ENCODE measurements at places on chromosomes 7 and 10.

- no peak for DNase-seq
Measured at GRCh38 chr10:36421992-36422391, 703.4 kb upstream of the ANKRD30A start.

DNA sequence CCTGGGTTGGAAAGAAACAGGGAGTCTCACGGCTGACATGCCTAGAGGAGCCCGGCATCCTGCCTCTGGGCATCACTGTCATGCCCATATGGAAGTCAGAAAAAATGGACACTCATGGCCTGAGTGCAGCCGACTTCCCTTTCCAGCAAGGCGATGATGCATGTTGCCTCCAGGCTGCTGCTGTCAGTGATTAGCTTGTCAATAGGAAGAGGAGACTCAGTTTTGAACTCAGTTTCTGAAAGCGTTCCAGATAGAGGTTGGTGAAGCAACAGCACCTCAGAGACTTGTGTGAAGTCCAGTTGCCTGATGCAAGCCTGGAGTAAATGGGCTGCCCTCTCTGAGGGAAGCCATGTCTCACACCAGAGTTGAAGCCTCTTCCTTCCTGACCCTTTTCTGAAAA, 148.4 kb downstream of the TPST1 start:
- no peak for DNase-seq

DNA sequence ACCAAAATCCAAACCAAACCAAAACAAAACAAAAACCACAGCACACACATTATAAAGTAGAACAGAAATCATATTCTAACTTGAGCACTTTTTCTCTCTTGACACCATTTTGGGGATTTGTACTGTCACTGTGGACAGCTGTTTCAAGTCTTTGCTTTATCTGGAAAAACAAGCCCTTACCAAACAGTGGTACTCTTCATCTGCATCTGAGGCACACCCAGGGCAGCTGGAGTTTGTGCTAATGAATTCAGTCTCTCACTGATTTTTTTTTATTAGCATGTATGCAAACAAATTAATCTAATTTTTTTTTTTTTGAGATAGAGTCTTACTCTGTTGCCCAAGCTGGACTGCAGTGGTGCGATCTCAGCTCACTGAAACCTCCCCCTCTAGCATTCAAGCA, 171.4 kb downstream of the RAPGEF5 start:
- no peak for DNase-seq

DNA sequence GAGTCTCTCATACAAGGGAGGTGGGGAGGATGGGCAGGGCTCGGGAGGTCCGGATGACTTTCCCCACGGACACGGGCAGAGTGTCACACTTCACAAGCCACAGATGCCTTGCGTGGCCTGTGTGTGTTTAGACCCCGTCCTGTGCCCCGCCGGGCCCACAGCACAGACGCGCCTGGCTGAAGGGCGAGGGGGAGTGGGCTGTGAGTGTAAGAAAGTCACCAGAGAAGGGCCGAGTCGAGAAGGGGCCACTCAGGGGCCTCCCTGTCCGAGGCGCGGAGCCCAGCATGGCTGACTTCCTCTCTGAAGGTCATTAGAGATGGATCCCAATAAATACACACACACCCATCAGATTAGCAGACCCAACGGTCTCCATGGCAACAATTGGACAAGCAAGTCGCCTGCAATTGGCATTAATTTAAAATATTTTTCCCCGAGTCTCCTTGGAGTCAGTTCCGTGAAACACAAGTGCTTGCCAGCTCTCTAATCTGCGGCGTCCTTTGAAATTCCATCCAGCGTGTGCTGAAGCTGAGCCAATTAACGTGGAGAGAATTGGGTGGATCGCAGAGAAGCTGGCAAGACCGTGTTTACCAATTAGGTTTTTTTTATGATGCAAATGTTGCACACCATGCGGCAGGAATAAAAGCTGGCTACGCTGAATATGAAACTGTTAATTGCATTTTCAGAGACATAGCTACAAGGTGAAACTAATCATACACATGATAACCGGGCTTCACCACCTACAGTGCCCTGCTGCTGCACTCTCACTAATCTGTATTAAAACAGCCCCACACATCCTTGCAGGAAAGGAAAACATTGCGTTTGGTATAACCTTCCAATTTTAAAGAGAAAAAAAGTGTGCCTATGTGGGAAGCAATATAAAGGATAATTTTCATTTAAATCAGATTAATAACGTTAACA, 571.2 kb downstream of the PTPRN2 start:
- DNase-seq = no peak

- no peak for DNase-seq
Measured at GRCh38 chr10:4981722-4982471, 18.7 kb downstream of the AKR1C1 start.

DNA sequence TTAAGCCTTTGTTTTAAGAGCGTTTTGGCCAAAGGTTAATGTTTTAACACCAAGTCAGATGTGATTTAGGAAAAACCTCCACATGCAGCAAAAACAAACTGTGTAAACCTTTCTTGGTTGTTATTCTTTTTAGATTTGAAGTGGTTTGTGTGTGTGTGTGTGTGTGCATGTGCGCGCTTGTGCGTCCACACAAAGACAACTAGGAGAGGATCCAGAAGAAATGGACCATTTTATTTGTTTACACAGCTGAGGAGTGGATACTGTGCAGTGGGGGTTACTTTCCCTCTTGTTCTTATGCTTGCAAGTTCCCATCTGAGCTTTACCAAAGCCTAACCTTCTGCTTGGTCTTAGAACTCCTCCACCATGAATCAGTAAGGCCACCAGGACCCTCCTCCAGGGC, 20.0 kb downstream of the TCF7L2 start:
- no peak for DNase-seq

- DNase-seq = no peak
Measured at GRCh38 chr10:132628966-132629900, 91.6 kb downstream of the INPP5A start.

DNA sequence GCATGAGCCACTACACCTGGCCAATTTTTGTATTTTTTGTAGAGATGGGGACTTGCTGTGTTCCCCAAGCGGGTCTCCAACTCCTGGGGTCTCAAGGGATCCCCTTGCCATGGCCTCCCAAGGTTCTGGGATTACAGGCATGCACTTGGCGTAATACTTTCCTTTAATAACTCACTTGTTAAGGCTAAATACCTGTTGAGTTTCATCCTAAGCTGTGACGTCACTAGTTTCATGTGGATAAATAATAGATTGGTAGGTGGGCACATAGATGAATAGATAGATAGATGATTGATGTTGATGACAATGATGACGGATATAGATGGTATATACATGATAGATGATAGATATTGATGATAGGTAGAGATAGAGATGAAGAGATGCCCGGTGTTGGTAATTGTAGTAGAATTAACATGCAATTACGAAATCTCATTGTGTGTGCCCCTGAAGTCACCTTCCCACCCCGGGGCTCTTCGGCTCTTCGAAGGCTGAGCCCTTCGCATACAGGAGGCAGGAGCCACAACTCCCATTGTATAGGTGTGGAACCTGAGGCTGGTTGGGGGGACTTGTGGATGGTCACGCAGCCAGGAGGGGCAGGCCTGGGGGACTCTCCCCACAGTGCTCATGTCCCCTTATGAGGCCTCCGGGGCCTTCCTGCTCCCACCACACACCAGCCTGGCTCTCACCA, 2.6 kb downstream of the GRIFIN start:
- DNase-seq = no peak

- DNase-seq = no peak
Measured at GRCh38 chr7:22425361-22425760, 68.4 kb upstream of the RAPGEF5 start.

DNA sequence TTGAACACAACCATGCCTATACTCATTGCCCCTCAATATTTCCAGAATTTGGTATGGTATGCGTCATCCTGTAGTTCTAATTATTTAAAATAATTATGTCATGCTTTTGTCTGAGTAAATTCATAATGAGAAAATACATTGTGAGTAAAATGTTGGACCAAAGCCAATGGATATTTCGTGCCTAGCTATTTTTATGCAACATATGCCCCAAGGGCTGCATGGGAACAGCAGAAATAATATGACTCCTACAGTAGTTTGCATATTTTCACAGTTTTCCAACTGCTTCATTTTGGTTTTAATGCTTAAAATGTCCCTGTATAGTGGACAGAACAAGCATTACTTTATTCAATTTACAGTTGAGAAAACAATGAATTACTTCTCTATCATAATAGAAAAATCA, 1115.6 kb upstream of the GHITM start:
- no peak for DNase-seq

- no peak for DNase-seq
Measured at GRCh38 chr7:127665922-127666321, 13.9 kb downstream of the SND1 start.

- DNase-seq = no peak
Measured at GRCh38 chr7:2054927-2055326, 177.8 kb downstream of the MAD1L1 start.

DNA sequence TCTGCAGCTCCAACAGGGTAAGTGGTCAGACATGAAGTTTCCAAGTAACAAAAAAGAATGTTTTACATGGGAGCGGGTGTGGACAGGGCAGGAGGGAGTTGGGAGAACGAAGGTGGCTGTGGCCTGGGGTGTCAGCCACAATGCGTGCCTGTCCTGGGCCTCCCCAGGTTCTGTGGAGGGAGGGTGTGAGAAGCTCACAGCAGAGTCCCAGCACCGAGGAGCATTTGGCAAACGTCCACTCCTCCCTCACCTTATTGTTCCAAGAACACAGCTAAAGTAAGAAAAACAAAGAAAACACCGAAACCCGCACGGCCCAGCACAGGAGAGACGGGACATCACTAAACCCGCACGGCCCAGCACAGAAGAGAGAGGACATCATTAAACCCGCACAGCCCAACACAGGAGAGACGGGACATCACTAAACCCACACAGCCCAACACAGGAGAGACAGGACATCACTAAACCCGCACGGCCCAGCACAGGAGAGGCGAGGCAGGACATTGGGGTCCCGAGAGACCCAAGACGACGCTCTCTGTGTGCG, 226.4 kb downstream of the MAD1L1 start:
- DNase-seq = no peak

DNA sequence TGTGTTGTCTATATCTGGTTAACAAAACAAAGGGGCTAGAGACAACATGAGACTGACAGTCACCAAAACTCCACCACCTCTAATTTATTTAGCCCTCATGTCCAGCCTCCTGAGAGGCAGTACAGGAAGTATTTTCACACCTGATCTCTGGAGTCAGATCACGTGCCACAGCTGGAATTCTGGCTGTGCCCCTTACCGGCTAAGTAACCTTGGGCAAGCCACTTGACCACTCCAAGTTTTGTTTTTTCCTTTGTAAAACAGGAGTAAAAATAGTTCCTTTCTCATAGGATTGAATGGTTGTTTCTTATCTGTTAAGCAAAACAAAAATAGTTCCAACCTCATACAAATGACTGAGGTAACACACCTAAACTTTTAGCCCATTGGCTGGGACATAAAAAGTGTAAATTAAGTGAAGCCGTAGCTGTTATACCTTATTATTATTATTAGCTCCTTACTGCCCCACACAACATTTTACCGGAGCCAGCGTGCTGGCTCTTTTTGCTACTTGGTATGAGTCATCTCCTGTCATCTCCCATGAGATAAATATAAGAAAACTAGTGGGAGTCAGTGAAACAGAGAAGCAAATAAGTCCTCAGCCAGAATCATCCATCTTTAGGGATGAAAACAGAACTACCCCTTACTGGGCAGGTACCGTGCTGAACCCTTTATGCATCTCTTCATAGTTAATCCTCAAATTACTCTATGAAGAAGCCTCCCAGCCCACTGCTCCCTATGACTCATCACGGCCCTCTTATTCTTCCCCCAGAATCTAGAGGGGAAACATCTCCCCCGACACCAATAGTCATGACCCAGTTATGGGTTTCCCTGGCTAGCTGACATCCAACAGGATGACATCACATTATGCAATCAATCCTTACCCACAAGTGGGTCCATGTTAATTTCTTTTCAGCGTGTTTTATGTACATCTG, 44.9 kb downstream of the PPP1R3C start:
- no peak for DNase-seq

DNA sequence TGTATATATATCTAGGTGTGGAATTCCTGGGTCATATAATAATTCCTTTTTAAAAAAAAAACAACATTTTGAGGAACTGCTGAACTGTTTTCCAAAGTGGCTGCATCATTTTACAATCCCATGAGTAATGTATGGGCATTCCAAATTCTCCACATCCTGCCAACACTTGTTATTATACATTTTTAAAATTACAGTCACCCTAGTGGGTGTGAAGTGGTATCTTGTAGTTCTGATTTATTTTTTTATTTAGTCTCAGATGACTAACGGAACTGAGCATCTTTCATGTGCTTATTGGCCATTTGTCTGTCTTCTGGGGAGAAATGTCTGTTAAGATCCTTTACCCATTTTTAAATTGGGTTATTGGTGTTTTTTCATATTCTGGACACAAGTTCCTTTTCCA, 12.0 kb upstream of the KLHL7 start:
- DNase-seq = no peak

GRCh38 chr7:97565665-97566064, 166.2 kb upstream of the TAC1 start:
- no peak for DNase-seq

All from CD4-positive, alpha-beta T cell treated with Interleukin-1 beta for 1 hour (primary cell).